Endodermal cell (in vitro differentiated cells): ENCODE measurements at places on chromosomes 16 and 17. TPM values are rescaled to one million over a fixed set of nuclear protein-coding genes. Genes with fewer than 3 reads are reported as not detected.

The PPM1E gene
- 1.3 to 1.6 TPM (median 1.4 TPM) in 3 replicates for total RNA-seq

DNA sequence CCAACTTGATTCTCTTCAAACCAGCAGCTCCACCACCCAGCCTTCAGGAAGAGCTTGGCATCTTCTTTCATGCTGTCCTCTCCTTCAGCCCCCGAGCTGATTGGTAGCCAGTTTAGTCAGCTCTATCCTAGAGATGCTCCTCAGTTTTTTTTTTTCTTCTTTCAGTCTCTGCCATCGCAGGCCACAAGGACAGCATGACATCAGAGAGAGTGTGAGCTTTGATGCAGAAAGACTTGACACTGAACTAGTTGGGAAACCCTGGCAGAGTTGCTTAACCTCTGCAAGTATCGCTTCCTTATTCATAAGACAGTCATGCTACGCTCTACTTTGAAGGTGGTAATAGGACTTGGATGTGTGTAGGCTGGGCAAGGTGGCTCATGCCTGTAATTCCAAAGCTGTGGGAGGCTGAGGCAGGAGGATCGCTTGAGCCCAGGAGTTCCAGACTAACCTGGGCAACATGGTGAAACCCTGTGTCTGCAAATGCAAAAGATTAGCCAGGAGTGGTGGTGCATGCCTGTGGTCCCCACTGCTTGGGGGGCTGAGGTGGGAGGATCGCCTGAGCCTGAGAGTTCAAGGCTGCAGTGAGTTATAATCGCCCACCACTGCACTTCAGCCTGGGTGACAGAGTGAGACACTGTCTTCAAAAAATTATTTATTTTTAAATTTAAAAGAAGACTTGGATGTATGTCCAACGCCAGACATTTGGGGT, 2.6 kb downstream of the CD300LB start:
- no peaks in the 10 kb centered on the region for H3K36me3 ChIP-seq
- H3K4me3 ChIP-seq: no peak overlapping the region
- no peak overlapping the region for H3K27ac ChIP-seq
- peak; percentile 38 for DNase-seq
- no peaks in the 10 kb centered on the region for H3K4me1 ChIP-seq
- peaks cover 5% of the 10 kb centered on the region for H3K27me3 ChIP-seq

- H3K27me3 ChIP-seq: no peaks in the 10 kb centered on the region
- no peak overlapping the region for H3K4me3 ChIP-seq
- DNase-seq: no peak
- H3K4me1 ChIP-seq: no peaks in the 10 kb centered on the region
- H3K27ac ChIP-seq: no peak overlapping the region
These were observed 24.0 kb upstream of the CIBAR2 start for GRCh38 chr16:85136213-85136701.

The CCL5 gene
- total RNA-seq: not detected in 2 replicates

DNA sequence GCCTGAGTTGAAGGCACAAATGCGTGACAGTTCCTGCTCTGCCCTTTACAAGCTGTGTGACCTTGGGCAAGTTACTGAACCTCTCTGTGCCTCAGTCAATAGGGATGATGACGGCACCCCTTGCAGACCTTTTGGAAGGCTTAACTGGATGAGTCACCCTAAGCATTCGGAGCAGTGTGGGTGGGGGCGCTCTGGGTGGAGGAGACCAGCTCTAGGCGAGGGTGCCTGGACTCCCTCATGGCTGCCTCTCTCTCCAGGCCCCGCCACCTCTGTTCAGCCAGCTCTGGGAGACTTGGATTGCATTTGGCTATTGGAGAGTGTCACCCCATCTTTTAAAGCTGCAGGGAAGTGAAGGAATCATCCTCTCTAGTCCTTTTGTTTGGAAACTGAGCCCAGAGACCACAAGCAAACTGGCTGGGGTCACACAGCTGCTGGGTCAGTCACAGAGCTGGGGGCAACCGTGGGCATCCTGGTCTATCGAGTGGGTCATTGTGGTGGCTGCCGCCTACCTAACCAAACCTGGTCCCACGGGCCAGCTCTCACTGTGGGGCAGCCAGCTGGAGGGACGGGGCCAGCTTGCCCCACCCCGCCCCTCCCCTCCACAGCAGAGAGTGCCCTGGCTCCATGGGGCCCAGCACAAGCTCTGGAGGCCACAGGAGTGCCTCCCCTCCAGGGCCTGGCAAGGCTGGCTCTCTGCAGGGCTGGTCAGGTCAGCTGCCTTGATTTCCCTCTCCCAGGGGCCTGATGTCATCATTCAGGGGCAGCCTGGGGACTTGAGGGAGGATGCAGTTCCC, 20.2 kb upstream of the GSE1 start:
- no peaks in the 10 kb centered on the region for H3K36me3 ChIP-seq
- peak overlapping the region; percentile 91 for H3K27ac ChIP-seq
- H3K4me3 ChIP-seq: no peak overlapping the region
- H3K4me1 ChIP-seq: peaks cover 1% of the 10 kb centered on the region
- DNase-seq: no peak

DNA sequence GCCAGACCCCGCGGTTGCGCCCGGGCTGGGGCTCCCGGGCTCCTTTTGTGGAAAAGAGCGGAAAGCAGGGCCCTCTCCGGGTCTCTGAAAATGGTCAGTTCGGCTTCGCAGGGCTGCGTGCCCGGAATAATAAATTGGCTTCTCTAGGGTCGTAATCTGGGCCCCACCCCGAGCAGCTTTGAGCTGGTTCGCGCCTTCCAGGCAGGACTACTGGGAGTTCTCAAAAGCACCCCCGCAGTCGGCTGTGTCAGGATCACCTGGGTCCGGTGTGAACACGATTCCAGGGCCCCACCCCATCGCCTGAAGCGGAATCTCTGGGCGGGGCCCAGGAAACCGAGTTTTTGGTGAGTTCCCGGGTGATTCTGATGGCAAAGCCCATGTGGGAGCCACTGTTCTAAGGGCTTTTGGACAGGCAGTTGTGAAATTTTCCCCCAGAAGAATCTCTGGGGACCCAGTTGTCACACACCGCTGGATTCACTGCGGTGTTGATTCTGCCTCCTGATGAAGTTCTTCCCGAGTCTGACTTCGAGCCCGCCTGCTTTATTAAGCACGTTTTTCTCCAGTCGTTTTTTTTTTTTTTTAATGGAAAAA, 77.0 kb downstream of the MRC2 start:
- H3K4me3 ChIP-seq: peak overlapping the region; percentile 84
- peak; percentile 90 for DNase-seq

The CEMP1 gene
- total RNA-seq: 0.24 to 1.5 TPM (median 0.57 TPM) in 3 replicates

DNA sequence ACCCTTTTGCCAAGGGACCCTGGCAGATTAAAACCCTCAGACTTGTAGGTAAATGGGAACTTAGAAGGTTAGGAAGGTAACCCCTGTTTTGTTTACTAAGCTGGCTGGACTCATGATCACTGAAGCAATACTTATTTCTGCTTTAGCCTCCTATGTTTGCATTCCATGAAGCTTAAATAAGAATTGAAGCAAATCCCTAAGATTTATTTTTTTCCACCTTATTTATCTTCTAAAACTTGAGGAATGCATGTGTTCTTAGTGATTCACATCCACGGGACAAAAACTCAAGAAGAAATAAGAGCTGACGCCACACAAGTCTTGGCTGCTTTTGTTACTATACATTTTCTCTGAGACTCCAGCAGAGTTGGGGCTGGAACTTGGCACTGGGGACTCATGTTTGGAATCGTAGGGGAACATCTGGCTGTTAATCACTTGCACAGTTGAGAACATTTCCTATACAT, 35.5 kb downstream of the CLUAP1 start:
- H3K4me1 ChIP-seq: no peaks in the 10 kb centered on the region
- no peak for DNase-seq
- no peak overlapping the region for H3K27ac ChIP-seq
- H3K4me3 ChIP-seq: no peak overlapping the region
- peaks cover 46% of the 10 kb centered on the region for H3K36me3 ChIP-seq

DNA sequence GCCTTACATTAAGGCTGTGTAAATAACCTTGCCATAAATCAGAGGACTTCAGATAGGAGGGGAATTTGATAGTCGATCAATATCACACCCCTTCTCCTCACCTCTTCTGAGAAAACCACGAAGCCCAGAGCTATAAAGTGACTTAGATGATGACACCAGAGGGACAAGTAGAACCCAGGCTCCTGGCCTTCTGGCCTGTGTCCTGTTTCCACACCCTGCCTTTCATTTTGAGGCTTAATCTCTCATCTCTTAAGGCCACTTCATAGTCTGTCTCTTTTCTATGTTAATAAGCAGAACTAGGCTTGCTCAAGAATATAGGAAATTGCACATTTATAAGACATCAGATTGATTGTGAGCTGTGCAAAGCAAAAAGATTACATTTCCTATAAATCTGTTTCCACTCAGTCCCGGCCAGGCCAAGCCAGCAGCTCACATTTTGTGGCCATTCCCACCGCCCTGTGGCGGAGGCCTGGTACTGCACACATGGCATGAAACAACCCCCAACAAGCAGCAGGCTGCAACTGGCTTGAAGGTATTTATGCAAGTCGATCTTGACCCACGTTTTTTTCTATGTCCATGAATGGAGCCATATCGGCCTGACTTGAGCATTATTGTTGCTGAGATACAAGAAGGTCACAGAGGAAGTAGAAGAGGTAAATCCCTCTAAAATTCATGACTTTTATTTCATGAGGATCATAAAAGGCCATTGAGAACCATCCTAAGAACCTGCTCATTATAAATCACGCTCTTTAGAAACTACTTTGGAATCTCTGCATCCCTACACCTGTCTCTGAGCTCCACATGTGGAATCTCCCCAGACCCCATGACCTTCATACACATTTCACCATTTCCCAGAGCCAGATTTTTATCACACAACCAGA, 93.7 kb downstream of the PMP22 start:
- H3K4me1 ChIP-seq: no peaks in the 10 kb centered on the region
- H3K4me3 ChIP-seq: no peak overlapping the region
- peak; percentile 96 for DNase-seq
- H3K36me3 ChIP-seq: no peaks in the 10 kb centered on the region
- H3K27ac ChIP-seq: no peak overlapping the region
